ENCODE measurements at places on chromosomes 11 and 22.

GRCh38 chr11:2914455-2915195 is 14.6 kb downstream of the PHLDA2 start:
- no peak for DNase-seq

GRCh38 chr22:34950489-34950888 is 115.5 kb upstream of the ISX start:
- no peak for DNase-seq

DNA sequence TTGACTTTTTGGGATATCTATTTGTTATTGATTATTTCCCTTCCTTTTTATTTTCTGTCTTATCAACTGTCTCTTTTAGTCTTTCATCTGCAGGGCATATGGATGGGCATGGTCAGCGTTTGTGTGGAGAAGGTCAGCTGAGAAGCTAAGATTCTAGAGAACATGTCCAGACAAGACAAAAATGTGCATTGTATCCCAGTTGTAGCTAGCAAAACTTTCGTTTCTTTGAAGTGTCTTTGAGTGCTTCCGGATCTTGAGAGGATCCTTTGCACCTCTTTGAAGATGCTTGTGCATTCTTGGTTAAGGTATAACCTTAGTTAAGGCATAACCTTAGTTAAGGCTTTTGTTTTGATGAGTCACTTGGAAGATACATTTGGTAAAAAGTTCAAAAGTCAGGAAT is 329.9 kb upstream of the LRRC4C start:
- no peak for DNase-seq

DNA sequence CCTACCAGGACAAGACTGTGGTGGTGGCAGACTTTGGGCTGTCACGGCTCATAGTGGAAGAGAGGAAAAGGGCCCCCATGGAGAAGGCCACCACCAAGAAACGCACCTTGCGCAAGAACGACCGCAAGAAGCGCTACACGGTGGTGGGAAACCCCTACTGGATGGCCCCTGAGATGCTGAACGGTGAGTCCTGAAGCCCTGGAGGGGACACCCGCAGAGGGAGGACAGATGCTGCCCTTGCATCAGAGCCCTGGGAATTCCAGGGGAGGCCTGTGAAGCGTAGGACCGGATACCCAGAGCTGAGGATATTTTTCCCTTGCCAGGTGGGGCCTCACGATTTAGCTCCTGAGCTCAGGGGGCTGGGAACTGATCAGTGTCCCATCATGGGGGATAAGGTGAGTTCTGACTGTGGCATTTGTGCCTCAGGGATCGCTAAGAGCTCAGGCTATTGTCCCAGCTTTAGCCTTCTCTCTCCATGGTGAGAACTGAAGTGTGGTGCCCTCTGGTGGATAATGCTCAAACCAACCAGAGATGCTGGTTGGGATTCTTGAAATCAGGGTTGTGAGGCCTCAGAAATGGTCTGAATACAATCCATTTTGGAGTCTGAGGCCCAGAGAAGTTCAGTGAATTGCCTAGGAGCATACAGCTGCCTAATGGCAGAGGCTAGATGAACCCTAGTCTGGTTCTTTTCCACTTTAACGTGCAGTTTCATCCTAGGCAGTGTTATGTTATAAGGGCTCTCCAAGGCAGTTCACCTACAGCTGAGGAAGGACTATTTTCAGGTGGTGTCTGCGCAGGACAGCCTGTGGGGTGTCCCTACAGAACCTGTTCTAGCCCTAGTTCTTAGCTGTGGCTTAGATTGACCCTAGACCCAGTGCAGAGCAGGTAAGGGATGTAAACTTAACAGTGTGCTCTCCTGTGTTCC is 19.5 kb downstream of the PIK3IP1 start:
- DNase-seq, result no peak

GRCh38 chr11:78397398-78397797 is 20.2 kb downstream of the GAB2 start:
- no peak for DNase-seq

DNA sequence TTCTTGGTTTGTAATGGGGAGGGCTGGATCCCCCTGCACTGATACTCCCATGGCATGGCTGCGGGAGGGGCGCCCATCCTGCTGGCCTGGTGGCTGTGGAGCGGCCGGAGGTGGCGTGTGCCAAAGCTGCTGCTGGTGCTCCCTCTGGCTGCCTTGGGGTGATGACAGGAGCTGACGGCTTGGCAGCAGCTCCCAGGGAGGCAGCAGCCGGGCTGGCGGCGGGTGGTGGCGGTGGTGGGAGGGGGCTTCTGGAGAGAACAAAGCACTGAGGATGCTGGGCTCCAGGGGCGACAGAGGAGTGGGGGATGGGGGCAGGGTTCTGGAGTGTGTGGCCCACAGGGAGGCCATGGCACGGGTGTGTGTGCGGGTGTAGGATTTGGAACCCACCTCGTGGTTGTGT is 11.4 kb upstream of the MPPED1 start:
- DNase-seq, result no peak

GRCh38 chr11:94217705-94218104 is 86.7 kb upstream of the IZUMO1R start:
- no peak for DNase-seq

- DNase-seq, result no peak
Measured at GRCh38 chr11:17597770-17598169, 50.7 kb downstream of the OTOG start.

DNA sequence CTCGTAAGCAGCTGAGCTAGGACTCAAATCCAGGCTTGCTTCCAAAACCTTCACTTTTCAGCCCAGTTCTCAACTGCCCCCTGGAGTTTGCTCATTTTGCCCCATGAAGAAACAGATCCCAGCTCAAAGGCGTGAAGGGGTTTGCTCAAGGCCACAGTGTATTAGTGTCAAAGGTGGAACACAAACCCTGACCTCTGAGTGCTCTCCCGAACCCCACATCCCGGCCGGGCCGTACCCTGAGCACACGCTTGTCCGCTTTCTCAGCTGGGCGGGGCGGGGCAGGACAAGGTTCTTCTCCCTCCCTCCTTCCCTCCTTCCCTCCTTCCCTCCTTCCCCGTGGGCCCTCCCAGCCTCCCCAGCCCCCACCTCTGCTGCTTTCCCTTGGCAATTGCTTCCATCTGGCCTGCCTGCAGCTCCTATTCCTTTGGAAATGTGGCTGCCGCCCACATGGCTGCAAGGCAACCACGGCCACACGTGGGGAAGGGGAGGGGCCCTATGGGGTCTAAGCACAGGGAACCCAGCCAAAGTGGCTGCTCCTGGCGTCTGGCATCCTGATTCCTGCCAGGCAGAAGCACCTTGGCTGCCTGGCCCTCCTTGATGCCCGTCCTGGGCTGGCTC is 4.1 kb downstream of the ST3GAL4 start:
- no peak for DNase-seq

- DNase-seq, result no peak
Measured at GRCh38 chr11:12280838-12281565, 96.4 kb upstream of the PARVA start.

DNA sequence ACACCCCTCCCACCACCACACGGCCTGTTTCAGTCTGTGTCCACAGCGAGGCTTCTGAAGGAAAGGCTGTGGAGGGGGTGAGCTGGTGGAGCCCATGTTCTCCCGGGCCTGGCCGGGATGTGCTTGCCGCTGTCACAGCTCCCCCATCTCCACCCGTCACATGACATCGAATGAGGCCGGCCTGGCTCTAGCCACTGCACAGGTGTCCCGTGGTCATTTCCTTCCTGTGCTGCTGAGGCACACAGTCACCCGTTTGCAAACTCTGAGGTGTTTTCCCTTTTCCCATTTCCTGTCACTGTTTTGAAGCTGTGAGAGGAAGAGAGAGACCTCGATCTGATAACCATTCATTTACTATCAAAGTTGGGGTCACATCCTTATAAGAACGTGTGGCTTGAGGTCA is 55.7 kb upstream of the CLDN5 start:
- no peak for DNase-seq

DNA sequence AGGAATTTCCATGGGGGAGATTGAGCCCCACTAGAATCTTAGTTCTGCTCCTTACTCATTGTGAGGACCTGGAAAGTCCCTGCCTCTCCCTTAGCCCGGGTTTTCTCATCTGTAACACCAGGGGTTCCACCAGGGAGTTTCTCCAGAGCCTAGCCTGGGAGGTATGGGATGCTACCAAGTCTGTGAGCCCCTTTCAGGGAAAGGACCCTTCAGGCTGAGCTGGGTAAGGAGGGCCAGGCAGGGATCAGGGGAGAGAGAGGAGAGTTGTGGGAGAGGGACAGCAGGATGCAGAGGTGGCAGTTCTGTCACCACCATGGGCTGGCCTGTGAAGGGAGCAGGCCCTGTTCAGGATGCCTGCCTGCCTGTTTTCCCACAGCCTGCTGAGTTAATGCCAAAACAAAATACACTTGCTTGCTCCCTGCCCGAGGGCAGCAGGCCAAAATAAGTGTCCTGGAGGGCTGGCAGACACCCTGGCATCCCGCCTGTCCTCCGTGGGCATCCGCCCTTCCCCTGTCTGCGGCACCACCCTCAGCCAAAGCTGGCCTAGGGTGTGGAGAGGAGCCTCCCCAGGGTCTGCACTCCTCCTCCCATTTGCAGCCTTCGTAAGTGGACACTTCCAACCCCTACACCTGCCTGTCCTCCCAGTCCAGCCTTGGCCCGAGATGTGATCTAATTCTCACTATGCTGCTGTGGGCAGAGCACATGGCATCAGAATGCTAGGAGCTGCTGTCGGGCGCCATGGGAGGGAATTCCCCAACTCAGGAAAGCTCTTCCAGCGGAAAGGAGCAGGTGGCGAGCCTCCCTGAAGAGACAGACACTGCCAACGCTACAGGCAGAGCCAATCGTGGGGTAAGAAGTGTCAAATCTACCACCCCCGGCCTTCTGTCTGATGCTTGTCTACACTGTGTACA is 5.9 kb upstream of the FCHSD2 start:
- DNase-seq, result no peak

- DNase-seq, result no peak
Measured at GRCh38 chr11:31636983-31637382, 127.4 kb downstream of the ELP4 start.

GRCh38 chr11:122634501-122634900 is 21.0 kb upstream of the UBASH3B start:
- no peak for DNase-seq

DNA sequence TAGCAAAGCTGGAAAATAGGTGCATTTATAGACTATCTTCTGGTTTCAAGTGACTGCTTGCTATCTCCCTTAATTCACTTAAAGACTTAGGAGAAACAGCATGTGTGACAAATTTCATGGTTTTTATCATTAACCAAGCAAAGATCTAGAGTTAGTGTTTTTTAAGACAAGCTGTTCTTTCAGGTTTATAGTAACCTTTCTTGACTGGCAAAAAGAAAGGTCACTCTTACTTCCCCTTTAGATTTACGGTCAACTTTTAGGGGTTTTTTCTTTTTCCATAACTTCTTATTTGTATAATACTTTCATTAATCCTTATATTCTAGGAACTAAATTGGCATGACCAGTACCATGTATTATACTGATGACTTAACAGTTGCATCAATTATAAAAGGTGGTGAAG is 46.6 kb downstream of the KDM2A start:
- no peak for DNase-seq

DNA sequence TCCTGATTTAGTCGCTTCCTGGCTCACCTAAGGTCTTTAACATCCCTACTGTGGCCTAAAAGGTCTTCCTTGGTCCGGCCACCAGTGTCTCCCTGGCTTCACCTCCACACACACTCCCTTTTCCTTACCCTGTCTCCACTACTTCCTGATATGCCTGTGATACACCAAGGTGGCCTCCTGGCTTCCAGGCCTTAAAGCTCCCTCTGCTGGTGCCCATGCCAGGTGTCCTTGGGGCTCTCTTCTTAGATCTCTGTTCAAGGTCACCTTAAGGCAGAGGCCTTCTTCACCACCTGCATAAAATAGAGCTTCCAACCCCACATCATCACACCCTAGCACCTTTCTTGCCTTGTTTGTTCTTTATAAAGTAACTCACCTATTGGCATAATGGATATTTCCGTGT is 787.7 kb downstream of the NTM start:
- DNase-seq, result no peak

DNA sequence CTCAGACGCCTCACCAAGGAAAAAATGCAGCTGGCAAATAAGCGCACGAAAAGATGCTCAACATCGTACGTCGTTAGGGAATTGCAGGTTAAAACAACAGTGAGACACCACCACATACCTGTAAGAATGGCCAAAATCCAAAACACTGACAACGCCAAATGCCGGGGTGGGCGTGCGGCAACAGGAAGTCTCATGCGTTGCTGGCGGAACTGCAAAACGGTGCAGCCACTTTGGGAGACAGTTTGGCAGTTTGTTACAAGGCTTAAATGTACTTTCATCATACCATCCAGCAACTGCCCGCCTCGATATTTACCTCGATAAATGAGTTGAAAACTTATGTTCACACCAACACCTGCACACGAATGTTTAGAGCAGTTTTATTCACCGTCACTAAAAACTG is 7.5 kb upstream of the CTSD start:
- DNase-seq, result no peak

- no peak for DNase-seq
Measured at GRCh38 chr22:24402460-24403192, 24.8 kb upstream of the ADORA2A start.

DNA sequence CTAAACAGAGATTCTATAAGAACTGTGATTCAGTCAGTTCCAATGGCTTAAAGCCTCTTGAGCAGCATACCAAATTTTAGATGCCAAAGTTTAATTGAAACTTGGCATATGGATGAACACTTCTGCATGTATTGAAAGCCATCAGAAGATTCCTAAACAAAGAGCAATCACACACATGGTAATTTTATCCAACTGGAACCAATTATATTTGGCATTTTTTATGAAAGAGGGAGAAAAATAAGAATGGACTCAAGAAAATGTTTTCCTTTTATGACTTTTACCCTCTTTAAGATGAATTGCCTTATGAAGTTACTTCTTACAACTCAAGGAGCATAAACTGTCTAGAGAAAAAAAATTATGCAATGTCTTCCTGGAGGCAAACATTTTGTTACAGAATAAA is 7.4 kb downstream of the TRPC6 start:
- no peak for DNase-seq

- DNase-seq, result no peak
Measured at GRCh38 chr11:70688142-70688541, 289.8 kb downstream of the CTTN start.

- no peak for DNase-seq
Measured at GRCh38 chr11:91264481-91264880, 960.1 kb upstream of the FAT3 start.

GRCh38 chr11:12552692-12553091 is 121.5 kb upstream of the TEAD1 start:
- DNase-seq, result no peak

- DNase-seq, result no peak
Measured at GRCh38 chr22:49544286-49544685, 283.4 kb downstream of the BRD1 start.

GRCh38 chr11:26573896-26574295 is 1.8 kb upstream of the MUC15 start:
- DNase-seq, result no peak

- DNase-seq, result no peak
Measured at GRCh38 chr11:111220721-111221120, 24.8 kb upstream of the POU2AF2 start.

- DNase-seq, result no peak
Measured at GRCh38 chr22:27213294-27213693, 555.9 kb downstream of the MIAT start.

- DNase-seq, result no peak
Measured at GRCh38 chr11:72426758-72427157, 7.6 kb downstream of the CLPB start.

DNA sequence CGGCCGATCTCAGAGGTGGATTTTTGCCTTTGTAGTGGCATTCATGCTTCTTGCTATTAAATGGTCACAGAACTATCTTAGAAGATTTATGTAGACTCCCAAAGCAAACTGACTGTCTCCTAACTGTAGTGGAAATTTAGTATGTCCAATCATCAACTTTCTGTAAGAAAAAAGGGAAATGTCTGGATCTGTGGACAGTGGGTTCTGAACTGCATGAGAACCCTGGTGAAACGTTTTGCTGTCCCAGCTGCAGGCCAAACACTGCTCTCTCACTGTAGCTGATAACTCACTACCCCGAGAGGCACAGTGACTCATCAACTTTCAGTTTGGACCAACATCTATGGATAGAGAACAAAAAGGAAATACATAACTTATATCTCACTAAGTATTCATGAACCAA is 387.1 kb downstream of the SOX6 start:
- no peak for DNase-seq

All from D721Med (cell line).